ENCODE measurements at places on chromosomes 12 and 14. TPM values are rescaled to one million over a fixed set of nuclear protein-coding genes. Genes with fewer than 3 reads are reported as not detected.

DNA sequence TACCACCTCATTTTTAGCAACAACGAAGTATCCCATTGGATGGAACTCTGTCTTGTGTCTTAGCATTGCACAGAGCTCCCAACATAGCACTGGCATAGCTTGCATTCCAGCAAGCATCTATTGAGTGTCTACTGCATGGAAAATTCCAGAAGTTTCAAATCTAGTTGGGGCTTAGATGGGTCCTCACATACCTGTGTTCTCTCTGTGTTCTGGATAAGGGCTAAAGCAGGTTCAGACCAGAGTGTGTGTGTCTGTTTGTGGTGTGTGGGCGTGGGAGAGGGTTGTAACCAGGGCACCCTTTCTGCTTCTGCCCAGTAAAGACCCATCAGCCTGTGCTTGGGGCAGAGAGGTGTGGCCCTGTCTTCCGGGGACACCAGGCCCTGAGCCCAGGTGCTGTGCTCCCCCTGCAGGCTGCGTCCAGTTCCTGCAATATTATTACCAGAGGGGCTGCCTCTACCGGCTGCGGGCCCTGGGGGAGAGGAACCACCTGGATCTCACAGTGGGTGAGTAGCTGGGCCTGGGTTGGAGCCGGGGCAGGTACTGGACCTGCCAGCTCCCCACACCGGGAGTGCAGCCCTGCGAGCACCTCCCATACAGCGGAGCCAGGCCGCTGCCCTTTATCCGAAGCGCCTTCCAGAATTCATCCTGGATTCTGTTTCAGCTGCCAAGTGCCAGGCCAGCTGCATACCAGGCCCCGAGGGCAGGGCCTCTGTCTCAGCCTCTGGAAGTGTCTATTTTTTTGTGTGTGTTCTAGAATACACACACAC is 20.3 kb downstream of the RHOF start:
- peak; percentile 87 for DNase-seq

DNA sequence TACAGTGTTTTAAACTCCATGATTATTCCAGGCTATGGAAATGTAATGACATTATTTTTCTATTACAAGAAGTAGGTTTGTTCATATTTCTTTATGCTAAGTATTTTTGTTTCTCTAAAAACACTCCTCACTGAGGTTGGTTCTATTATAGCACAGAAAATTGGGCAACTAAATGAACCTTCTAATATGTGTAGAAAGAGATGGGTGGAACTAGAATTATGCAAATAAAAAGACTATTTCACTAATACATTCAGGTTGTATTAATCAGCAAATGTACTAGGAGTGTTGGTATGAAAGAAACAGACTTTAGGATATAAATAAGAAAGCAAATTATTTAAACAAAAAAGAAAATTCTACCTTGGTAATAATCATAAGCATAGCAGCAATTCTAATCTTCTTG is 4.9 kb downstream of the OR6C2 start:
- no peak for DNase-seq

TBX5 gene
- not detected for total RNA-seq

DNA sequence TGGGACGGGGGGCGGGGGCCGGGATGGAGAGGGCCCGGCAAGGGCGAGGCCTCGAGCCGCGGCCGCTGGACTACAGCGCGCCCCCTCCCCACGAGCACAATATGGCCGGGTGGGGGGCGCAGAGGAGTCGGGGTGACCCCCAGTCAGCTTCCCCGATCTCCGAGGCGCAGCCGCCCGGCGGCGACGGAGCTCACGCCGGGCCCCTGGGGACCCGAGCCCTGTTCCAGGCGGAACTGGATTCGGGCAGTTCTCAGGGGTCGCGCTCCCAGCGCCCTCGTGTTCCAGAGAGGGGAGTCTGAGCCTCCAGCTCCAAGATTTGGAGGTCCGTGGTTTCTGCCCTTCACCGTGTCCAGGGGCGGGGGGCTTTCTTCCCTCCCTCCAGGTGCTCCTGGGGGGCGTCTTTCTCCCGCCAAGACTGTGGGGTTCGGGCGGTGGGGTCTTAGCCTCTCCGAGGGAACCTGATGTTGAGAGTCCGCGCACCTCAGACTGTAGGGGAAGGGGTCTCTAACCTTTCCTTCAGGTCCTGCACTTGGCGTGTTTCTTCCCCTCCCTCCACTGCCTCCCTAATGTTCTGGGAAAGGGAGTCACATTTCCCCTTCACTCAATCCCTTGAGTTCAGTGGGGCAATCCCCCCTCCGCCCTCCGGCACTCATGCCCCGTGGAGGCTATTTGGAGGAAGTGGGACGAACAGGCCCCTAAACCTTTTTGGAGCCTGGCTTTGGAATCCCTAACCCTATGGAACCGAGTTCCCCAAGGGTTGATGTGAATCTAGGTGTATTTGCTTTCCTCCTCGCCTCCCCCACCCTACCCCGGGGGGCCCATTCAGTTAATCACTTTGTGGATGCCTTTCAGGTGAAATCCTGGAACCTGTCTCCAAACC is 584 bp downstream of the ACVR1B start:
- no peak for DNase-seq

DNA sequence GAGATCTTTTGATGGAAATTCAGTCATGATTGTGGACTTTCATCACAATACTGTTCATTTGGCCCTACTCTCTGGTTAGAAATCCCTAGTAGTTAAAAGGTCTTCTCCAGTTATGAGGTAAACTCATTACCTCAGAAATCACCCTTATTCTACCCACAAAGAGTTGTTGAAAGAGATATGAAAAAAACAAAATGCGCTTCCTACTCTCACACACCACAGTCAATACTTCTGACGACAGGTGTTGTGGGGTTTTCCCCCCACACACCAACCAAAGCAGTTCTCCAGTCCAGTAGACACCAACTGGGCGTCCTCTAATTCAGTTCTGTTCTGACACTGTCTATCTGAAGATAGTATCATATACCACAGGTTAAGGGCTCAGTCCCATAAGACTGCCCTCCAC is 54.9 kb downstream of the TRMT5 start:
- no peak for DNase-seq

DNA sequence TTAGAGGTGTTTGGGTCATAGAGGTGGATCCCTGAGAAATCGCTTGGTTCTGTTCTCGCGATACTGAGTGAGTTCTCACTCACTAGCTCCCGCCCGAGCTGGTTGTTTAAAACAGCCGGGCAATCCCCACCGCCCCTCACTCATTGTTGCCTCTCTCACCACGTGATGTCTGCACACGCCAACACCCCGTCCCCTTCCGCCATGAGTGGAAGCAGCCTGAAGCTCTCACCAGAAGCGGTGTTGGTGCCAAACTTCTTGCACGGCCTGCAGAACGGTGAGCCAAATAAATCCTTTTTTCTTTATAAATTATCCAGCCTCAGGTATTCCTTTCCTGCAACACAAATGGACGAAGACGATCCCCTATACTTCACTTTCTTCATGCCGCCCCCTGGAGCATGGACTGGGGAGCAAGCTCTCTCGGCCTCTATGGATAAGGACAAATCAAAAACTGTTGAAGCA is 45.4 kb upstream of the CCND2 start:
- no peak for DNase-seq

All from activated CD4-positive, alpha-beta T cell treated with anti-CD3 and anti-CD28 coated beads, Interleukin-2, amount 10 ng/mL, durations not matched to agents 7 days and 5 days (primary cell).